ENCODE measurements at places on chromosomes 7 and 10.

- DNase-seq, result no peak
Observed at GRCh38 chr10:58897236-58897635, 279.2 kb upstream of the PHYHIPL start.

- DNase-seq, result no peak
Observed at GRCh38 chr10:73590881-73591799, at the start of gene USP54. TSS of gene USP54 (minus strand) at chr10:73591342. CDS start at chr10:73575658, 15,684 bp downstream.

DNA sequence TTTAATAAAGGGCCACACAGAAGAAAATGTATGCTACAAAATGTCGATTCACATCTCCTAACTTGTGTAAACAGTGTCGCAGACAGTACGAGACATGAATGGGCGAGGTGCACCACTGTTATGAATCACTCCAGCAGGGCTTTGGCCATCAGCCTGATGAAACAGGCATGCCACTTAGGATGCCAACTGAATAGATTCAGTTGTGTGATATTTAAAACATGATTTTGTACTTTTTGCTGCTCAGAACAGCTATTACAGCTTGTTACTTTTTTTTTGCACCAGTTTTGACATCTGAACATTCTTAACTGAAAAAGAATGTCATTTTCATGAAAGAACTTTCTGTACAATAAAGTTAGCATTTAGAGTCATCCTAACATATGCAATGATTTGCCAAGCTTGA, 138.1 kb downstream of the VTI1A start:
- no peak for DNase-seq

GRCh38 chr10:86827639-86828038, 71.2 kb downstream of the BMPR1A start:
- DNase-seq, result no peak

GRCh38 chr10:132397671-132398565, 918 bp downstream of the PWWP2B start:
- DNase-seq, result no peak

DNA sequence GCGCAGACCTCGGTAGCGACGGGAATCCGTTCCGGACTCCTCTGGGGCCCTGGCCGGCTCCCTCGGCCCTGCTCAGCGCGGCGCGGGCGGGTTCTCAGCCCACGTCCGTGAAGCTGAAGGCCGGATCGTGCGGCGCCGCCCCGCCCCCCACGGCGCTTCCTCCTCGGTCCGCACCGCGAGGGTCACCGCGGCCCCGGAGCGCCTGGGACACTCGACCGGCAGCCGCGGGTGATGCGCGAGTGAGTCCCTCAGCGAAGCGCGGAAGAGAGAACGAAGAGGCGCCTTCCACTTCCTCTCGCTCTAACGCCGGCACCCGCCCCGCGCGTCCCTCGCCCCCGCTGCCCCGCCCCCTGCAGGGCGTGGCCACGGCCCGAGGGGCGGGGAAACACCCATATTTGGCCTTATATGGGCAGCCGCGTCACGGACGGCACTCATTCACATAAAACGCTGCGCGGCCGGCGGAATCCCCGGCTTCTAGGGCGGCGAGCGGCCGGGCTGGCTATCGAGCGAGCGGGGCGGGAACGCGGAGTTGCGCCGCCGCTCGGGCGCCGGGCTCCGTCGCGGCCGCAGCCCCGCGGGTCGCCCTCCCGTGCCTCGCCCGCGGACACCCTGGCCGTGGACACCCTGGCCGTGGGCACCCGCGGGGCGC, at the start of gene DUSP5:
TSS of gene DUSP5 (plus strand) at position 470 of the 649 bp plus-strand sequence. CDS start 215 bp downstream, outside the sequence.
- no peak for DNase-seq

DNA sequence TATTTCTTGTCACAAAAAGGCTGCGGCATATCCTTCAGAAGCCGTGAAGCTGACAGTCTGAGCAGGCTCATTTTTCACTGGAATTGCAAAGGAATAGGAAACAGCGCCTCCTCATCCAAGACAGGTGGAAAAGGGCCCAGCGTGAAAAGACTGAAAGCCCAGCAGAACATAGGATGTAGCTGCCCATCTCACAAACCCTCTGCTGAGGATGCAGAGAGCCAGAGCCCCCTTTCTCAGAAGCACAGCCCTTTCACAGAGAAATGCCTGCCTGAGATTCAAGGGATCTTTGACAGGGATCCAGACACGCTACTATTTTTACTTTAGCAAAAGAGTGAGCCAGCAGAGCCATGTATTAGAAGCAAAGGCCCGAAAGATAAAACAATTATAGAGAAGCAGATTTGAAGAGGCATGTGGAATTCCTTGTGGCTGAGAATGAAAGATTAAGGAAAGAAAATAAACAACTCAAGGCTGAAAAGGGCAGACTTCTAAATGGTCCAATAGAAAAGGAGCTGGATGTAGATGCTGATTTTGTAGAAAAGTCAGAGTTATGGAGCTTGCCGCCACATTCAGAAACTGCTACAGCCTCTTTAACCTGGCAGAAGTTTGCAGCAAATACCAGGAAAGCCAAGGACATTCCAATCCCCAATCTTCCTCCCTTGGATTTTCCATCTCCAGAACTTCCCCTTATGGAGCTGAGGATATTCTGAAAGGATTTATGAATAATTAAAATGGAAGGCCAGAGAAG, 36.9 kb downstream of the GDI2 start:
- no peak for DNase-seq

DNA sequence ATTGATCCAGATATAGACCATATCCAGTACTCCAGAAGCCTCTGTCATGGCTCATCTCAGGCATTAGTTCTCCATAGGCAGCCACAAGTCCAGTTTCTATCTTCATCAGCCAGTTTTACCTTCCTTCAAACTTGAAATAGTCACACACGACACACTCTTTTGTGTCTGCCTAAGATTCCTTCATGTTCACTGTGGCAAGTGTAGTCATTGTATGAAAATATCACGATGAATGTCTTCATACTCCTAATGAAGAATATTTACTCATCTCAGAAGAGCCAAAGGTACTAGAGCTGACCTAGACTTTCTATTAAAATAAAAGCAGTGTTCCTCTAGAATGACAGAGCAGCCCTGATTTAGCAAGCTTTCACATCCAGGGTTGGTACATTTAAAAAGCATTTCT, 230.7 kb downstream of the SNX13 start:
- no peak for DNase-seq

DNA sequence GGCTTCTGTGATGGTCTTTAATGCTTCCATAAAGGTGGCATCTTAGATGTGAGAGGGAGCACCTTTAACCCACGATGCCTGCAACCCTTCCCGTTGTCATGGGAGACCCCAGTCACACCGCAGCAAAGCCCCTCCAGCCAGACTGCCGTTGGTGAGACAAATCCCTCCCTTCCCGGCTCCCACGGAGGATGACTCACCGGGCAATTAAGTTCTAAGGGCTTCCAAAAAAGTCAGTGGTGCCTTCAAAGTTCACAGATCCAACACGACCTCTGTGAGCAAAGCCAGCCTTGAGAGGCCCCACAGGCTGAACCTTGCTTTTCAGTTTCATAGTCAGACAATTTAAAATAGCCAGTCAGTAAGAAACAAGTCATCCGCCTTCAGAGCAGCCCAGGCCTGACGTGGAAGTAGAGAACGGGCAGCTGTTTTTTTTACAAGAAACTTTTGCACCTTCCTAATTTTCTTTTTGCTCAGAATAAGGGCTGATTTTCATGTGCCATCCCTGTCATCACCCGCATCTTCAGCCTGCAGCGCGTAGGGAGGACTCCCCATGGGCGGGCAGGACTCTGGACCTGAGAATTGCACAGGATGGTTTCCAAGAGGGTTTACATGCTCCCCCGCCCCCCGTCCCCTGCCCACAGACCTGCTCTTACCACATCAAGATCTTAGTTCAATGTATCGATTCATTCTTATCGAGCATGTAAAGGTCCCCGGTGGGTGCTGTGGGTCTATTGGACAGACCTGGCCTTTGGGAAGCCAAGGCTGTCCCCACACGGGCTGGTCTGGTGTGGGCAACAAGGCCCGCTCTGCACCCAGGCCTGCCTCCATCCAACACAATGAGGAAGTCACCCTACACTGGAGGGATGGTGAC, 333.9 kb downstream of the DNAJB6 start:
- DNase-seq, result no peak

GRCh38 chr7:141949021-141949420, 2.2 kb upstream of the CLEC5A start:
- no peak for DNase-seq

DNA sequence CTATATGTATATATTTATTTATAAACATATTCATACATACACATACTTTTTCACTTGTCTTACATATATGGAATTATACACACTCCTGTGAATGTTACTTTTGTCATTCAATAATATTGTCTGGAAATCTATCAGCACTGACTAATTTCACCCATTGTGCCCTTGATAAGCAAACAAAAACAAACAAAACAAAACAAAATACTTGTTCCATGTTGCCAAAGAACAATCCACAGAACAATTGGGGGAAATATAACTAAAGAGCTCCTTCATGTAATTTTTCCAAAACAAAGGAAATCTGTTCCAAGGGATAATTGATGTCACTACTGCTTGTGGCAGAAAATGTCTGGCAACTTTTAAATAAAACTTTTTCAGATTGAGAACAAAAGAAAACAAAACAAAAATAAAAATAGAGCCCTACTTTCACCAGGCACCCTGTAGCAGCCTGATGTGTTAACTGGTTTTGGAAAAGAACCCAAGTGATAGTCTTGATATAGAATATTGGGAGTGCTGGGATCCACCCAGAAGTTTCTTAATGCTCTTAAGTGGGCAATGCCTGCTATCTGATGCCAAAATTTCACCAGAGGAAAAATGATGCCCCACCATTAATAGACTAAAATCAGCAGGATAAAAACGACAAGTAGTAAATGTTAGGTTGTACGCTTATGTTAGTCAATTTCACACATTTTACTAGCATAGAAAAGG, 34.0 kb upstream of the CCDC7 start:
- DNase-seq, result no peak

DNA sequence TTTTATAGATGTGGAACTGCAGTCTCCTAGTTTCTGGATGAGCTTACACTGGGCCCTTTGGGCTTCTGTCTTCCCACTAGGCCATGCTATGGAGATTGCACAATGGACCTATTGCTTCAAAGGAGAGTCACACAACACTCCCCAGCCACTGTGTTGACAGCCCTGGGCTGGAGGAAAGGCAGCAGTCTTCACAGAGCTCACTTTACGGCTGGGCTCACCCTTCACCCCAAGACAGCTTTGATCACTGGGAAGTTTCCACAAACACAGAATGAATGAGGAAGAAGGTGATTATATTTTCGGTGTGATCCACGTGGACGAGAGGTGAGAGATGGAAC, 92.7 kb upstream of the GDF10 start:
- DNase-seq, result no peak

DNA sequence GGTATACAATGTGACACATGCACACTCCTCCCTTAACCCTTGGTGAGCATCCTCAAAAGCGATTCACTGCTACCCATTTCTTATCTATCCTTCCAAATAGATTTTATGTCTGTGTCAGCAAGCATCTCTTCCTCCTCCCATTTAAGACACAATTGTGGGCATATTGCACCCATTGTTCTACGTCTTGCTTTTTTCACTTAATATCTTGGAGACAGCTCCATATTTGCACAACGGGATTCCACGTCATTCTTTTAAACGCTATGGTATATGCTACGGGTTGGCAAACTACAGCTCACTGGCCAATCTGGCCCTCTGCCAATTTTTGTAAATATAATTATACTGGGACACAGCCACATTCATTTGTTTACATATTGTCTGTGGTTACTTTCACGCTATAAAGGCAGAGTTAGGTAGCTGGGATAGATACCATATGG, 88.6 kb downstream of the RNF216 start:
- DNase-seq, result no peak

DNA sequence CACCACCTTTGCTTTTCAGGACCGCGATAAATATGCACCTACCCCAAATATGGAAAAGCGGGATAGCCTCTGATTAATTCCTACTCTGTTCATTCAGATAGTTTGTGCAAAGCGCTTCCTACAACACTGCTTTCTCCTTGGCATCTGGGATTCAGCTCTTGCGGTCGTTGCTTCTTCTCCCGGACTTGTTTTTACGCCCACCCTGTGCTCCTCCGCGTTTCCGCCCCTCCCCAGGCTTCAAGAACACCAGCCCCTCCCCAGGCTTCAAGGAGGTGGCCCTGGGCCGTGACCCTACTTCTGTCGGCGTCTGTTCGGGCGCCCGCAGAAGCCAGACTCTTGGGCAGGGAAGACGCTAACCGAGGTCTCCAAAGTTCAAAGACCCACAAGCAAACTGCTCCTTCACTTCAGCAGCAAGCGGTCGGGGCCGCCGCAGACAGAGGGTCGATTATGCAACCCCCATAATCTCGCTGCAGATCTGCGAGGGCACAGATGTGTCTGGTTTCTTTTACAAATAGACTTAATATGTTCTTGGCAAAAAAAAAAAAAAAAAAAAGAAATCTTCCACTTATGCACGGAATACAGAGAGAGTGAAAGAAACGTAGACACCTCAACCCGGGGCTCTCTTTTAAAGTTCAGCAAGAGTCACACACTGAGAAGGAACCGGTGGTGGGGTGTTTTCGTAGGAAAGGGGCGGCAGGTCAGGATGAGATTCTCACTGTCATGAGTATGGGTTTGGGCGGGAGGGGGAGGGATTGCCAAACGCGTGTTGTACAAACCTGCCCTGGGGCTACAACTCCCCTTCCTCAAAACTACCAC, 1.9 kb downstream of the DLX5 start:
- DNase-seq, result no peak

- DNase-seq, result no peak
Observed at GRCh38 chr7:101879565-101879964, 62.1 kb downstream of the CUX1 start.

DNA sequence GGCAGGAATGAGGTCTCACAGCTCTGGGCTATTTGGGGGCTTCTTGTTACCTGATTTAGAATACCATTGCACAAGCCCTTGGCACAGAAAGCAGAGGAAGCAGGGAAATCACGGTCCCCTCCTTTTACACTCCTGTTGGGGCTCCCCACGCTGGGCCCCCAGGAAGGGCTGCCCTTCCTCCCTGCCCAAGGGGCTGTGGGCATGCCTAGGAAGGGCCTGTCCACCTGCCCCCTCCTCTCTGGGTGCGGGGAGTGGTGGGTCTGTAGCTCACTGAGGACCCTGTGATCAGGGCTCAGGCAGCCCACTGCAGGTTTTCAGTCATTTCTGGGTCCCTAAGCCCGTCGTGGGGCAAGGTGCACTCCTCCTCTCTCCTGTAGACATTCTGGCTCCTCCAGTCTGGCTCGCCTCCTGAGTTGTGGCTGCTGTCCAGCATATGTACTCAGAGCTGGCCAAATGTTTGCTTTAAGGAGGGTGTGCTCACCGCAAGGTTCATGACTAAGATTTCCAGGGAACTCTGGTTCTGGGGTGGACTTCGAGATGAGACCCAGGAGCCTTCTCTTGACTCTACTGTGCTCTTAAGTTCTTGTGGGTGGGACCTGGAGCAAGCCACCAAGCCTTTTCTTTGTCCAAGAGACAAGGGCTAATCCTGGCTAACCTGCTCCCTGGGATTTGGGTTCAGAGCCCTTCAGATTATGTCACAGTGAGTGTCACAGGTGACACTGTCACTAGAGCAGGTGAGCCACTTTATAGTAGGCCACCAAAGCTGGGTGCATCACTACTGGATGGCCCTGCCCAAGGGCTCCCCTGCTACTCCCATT, 56.0 kb downstream of the TACR2 start:
- DNase-seq, result no peak

GRCh38 chr7:135661311-135662122, 797 bp upstream of the STMP1 start:
- no peak for DNase-seq

- no peak for DNase-seq
Observed at GRCh38 chr10:102629661-102630614, 14.3 kb upstream of the TRIM8 start.
